Activated CD8-positive, alpha-beta T cell treated with anti-CD3 and anti-CD28 coated beads, Interleukin-2, amount 10 ng/mL, durations not matched to agents 7 days and 5 days (primary cell): ENCODE measurements at places on chromosomes 2 and 18.

GRCh38 chr2:237408335-237409000, 5.5 kb downstream of the COL6A3 start:
- DNase-seq = no peak

DNA sequence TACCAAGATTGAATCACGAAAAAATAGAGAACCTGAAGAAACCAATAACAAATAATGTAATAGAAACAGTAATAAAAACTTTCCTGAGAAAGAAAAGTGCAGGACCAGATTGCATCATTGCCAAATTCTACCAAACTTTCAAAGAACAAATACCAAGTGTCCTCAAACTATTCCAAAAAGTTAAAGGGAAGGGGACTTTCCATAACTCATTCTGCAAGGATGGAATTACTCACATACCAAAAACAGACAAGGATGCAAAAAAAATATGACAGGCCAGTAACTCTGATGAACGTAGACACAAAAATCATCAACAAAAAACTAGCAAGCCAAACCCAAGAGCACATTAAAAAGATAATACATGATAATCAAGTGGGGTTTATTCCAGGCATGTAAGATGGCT, 172.3 kb upstream of the SLC35G4 start:
- DNase-seq = no peak

DNA sequence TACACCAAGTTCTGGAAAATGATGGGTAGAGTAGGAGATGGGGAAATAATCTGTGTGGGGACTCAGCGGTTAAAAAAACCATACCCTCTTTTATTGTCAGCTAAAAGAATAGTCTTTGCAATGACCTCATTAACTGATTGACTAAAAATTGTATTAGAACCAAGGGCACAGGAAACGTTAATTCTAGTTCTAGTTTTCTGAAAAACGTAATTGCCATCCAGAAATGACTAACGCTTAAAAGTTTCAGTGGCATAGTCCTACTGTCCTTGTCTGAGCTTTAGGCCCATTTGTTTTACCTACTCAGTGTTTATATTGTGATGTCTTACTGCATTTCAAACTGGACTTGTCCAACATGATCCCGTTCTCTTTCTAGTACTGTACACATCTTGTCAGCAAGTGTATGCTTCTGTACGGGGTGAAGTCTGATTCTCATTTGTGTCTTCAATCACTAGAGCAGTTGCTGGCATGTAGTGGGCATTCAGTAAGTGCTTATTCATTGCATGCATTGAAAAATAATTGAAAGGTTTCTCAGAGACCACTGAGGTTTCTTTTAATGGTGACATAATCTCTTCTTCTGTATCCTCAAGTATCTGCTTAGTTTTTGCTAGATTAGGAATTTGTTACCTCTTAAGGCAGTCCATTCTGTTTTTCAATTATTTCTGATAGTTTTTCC, 81.5 kb downstream of the ZNF407 start:
- DNase-seq = no peak

DNA sequence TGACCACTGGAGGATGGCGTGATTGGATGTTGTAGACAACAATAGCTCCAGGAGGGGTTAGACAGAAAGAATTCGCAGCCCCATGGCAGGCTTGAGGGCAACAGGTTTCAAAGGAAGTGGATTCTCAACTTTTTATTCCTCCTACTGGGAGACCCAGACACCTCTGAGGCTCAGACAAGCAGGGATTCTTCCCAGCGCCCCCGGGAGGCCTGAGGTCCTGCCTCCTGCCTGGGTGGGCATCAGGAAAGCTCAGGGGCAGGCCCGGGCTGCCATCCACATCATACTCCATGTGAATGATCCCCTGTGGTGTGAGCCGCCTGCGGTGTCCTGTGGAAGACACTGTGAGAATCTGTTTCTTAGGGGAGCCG, 203.5 kb downstream of the CYP26B1 start:
- DNase-seq = peak; percentile 4

- DNase-seq = no peak
Observed at GRCh38 chr2:111923276-111923804, 24.9 kb downstream of the MERTK start.

DNA sequence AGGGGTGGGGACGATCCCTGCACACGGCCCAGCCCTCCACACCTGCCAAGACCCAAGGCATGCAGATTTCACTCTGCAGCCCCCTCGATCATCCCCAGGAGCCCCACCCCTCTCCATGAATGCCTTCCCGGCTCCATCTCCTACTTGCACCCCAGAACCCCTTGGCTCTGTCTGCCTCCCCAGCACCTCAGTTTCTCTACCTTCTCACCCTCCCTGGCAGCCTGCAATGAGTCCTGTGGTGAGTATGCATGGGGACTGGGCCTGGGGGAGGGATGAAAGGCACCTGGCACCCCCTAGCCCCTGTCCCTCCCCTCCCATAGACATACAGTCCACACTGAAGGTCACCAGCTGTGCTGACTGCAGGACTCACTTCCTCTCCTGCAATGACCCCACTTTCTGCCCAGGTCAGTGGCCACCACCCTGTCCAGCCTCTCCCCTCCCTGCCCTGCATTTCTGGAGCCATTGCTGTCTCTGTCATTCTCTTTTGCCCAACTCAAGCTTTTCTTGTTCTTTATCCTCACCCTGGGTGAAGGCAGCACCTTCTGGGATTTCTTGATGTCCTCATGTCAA, 1.0 kb downstream of the TEX51 start:
- no peak for DNase-seq

GRCh38 chr2:39738936-39739335, 40.1 kb downstream of the THUMPD2 start:
- no peak for DNase-seq

DNA sequence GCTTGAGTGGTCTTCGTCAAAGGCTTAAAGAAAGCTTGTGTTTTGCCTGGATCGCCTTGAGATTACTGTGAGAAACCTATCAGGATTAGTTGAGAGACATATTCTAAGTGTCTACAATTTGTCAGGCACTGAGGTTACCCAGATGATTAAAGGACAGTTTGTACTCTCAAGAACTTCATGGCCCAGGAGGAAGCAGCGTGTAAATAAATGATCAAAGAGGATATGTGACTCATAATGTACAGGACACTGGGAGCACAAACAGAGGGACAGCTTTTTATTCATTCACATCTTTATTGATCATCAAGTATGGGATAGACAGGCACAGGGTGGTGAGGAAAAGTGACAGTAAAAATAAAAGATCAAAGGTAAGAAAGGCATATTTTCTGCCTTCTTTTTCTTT, 152.6 kb upstream of the FSHR start:
- no peak for DNase-seq

GRCh38 chr18:62524440-62525200, 1.8 kb downstream of the ZCCHC2 start:
- peak; percentile 58 for DNase-seq

- DNase-seq = no peak
Observed at GRCh38 chr2:66239655-66240054, 195.3 kb upstream of the MEIS1 start.

- DNase-seq = no peak
Observed at GRCh38 chr2:55175254-55176093, 56.6 kb downstream of the CLHC1 start.

DNA sequence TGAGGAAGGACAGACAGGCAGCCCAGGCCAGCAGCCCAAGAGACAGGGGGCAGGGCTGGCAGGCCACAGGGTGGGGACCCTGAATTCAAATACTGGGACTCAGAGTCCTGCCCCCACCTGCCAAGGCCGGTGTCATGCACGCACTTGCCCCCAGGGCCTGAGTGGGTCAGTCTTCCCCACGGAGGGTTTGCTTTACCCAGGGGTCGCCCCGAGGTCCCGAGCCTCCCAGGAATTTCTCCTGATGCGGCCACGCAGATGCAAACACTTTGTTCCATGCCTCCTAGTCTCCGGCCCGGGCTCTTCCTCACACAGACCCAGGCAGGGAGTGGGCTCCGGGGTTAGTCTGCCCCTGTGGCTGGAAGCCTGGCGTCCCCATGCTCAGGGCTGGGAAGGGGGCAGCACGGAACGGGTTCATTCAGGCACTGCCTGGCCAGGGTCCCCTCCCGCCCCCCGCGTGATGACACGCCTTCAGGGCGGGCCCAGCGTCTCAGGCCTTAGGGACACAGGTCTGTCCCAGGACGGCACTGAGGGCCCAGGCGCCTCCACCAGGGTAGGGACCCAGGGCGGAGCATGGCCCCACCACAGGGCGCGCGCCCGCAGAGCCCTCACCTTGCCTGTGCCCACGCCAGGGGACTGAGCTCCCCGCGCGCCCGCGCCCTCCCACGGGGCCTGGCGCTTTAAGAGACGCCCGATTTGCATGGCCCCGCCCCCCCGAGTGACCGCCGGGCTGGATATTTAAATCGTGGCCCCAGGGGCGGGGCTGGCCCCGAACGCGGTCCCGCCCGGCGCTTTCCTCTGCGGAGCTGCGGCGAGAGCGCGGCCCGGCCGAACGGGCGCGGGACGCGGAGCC, at the start of gene SNED1:
TSS of gene SNED1 (plus strand) at position 763 of the 850 bp plus-strand sequence. CDS start 220 bp downstream, outside the sequence.
- DNase-seq = peak; percentile 74

DNA sequence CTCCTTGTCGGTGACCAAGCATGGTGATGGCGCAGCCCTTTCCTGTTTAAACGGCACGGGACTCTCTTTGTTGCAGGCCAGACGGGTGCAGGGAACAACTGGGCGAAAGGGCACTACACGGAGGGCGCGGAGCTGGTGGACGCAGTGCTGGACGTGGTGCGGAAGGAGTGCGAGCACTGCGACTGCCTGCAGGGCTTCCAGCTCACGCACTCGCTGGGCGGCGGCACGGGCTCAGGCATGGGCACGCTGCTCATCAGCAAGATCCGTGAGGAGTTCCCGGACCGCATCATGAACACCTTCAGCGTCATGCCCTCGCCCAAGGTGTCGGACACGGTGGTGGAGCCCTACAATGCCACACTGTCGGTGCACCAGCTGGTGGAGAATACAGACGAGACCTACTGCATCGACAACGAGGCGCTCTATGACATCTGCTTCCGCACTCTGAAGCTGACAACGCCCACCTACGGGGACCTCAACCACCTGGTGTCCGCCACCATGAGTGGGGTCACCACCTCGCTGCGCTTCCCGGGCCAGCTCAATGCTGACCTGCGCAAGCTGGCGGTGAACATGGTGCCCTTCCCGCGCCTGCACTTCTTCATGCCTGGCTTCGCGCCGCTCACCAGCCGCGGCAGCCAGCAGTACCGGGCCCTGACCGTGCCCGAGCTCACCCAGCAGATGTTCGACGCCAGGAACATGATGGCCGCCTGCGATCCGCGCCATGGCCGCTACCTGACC, 17.1 kb downstream of the TUBB6 start:
- DNase-seq = no peak

DNA sequence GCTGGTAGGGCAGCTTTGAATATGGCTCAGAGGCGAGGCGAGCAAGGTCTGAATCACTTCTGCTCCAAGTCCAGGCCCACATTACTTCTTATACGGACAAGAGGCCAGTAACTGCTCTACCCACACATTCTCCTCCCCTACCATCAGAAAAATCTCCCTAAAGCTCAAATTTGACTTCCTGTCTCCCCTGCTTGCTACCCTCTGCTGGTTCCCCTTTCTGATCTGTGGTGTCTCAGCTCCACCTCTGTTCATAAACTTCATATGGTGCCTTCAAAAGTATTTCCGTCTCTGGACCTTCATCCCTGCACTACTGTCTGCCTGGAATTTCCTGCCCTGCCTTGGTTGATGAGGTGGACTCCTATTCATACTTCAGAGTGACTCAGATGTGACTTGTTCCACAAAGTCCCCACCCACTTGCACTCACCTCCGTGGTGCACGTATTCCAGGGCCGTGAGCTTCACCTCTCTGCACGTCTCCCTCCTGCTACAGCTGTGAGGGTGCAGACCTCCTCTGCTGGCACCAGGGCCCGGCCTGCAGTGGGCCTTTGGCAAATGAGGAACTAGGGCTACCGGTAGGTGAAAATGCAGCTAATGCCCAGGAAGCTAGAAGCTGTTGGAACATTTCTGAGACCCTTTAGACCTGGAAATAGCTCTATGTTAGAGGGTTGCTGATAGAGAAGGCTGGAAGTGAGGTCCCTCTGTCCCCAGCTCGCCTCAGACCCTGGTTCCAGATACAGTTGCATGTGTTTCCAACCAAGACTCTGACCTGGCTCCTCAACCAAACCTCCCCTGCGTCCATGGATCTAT, 24.6 kb upstream of the KCMF1 start:
- peak; percentile 77 for DNase-seq

GRCh38 chr2:26822877-26823276, 25.1 kb upstream of the DPYSL5 start:
- no peak for DNase-seq

DNA sequence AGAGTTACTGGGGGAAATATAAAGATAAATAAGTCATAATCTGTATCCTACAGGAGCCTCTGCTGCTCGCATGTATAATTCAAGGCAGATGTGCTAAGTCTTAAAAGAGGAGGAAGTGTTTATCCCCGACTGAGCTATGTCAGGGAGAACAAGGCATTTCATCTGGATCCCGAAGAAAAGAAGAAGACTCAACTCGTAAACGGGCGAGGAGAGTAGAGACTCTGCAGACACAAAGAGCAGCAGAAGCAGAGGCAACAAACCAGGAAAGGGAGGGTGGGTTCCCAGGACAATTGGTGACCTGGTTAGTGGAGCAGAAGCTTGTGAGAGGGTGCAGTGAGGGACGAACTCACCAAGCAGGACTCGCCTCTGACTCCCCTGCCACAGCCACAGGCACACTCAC, 368.6 kb downstream of the EIPR1 start:
- no peak for DNase-seq

- DNase-seq = no peak
Observed at GRCh38 chr2:27336173-27336572, 13.3 kb upstream of the MPV17 start.

GRCh38 chr2:161965994-161966393, 108.0 kb downstream of the DPP4 start:
- DNase-seq = no peak

DNA sequence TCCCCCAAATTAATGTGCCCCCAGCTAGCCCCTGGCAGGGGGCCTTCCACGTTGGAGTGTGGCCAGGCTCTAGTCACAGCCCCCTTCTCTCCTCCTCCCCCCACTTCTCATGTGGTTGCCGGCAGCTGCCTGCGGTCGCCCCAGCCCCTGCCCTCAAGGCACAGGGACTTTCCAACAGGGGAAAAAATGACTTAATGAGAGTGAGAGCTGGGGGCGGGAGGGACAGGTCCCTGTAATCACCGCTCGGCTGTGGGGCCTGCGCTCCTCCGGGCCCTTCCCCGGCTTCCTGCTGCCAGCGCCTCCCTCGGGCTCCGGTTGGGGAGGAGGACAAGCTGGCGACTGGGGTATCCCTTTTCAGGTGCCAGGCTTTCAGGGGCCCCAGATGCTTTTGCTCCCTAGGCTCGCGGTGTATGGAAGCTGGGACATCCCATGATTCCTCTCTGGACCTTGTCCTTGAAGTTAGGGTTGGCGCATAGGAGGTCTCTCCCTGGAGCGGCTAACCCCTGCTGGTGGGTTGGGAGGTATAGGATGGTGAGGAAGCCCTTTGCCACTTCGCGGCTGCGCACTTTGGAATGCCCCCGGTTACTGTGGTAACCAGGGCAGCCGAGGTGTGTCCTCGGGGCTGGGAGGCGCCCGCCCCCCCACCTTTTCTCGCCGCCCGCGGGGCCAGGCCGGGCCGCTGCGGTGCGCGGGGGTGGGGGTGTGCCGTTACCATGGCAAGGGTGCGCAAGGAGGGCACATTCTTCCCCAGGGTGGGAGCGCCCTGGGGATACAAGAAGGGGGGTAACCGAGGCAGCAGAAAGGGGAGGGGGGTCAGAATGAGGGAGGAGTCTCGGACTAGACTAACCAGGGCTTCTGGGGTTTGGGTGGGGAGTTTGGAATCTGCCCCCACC, 16.1 kb downstream of the WNT10A start:
- DNase-seq = peak; percentile 82

GRCh38 chr18:62590799-62591590, 68.2 kb downstream of the ZCCHC2 start:
- no peak for DNase-seq

GRCh38 chr2:143501106-143501676, 372.0 kb downstream of the ARHGAP15 start:
- no peak for DNase-seq

GRCh38 chr2:219022041-219022440, 19.3 kb downstream of the CFAP65 start:
- no peak for DNase-seq
